ENCODE measurements at places on chromosomes 2 and 18.

GRCh38 chr18:58996131-58996641, 131.5 kb downstream of the ZNF532 start:
- no peak for DNase-seq

- no peak for DNase-seq
Measured at GRCh38 chr2:156305121-156305520, 27.4 kb downstream of the NR4A2 start.

DNA sequence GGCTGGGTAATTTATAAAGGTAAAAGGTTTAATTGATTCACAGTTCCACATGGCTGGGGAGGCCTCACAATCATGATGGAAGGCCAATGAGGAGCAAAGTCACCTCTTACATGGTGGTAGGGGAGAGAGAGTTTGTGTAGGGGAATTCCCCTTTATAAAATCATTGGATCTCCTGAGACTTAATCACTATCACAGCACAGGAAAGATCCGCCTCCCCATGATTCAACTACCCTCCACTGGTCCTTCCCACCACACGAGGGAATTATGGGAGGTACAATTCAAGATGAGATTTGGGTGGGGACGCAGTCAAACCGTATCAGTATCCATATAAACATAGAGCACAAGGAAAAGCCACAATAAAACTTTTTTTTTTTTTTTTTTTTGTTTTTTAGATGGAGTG, 172.6 kb upstream of the PIEZO2 start:
- DNase-seq: no peak

GRCh38 chr2:37654932-37655841, 16.3 kb downstream of the CDC42EP3 start:
- DNase-seq: no peak

- no peak for DNase-seq
Measured at GRCh38 chr2:107320881-107321280, 434.9 kb upstream of the ST6GAL2 start.

DNA sequence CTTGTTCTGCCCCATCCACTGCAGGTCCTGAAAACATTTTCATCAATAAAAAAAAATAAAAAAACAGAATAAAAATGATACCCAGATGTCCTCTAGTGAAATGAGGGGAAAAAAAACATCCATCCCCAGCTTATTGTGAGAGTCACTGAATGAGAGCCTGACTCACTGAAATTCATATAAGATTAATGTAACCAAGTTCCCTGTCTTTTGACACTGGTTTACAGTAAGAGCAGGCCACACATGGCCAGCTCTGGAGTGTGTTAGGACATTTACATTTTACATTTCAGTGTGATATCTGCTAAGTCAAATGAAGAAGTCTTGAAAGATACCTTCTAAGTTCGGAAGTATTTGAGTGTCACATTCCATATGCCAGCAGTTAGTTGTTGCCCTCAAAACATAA, 21.1 kb upstream of the IL18R1 start:
- no peak for DNase-seq

GRCh38 chr2:225137971-225138370, 95.7 kb upstream of the DOCK10 start:
- DNase-seq: no peak

GRCh38 chr2:131154647-131155046, 49.5 kb downstream of the PLEKHB2 start:
- DNase-seq: no peak

DNA sequence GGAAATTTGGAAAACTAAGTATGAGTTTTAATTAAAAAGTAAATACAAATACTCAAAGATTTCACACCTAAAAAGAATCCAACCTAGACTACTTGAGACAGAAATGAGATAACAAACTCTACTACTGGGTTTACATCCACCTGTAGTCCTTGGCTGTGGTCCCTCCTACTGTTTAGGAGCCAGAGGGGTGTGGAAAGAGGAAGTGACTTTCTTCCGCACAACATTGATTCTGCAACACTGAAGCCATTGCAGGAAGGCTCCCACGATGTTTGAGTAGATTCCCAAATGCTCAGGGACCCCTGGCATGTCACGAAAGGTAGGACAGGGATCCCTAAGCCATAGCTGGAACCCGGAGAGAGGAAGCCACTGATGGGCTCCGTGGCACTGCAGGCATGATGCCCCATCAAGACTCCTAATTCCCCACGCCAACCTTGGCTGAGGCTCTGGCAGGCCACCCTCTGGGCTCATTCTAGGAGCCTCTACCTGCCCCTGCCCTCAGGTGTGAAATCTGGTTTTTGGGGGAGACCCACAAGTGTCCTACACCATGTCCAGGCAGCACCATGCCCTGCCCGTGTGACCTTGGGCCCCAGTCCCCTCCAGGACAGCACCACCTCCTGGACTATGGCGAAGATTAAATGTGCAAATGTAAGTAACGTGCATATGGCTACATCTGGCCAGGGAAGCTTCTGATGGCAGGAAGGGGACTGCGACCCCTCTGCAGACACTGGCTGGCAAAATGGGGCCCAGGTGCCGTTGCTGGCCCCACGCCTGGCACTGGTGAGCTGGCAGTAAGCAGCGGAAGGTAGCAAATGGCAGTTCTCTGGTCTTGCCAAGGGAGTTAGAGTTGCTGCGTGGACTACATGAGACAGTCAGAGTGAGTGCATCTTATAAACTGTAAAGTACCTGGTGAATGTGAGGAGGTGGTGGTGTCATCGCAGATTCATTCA, 38.2 kb upstream of the MAL start:
- DNase-seq: no peak

GRCh38 chr2:148926981-148927401, 52.0 kb downstream of the KIF5C start:
- no peak for DNase-seq

DNA sequence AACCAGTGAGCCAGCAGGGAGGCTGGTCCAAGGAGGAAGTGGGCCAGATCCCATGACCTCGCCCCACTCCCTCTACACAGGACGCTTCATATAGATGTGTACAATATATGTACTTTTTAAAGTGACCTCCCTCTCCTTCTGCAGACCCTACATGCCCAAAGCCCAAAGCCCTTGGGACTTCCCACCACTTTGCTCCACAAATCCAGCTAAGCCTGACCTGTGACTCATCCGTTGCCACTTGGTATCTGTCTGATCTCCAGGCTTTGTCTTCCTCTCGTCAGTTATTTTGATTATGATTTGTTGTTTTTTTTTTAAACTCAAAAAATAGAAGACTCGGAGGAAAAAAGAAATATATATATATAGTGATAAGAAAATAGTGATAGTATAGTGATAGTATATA, 470.8 kb downstream of the KCNJ3 start:
- no peak for DNase-seq

DNA sequence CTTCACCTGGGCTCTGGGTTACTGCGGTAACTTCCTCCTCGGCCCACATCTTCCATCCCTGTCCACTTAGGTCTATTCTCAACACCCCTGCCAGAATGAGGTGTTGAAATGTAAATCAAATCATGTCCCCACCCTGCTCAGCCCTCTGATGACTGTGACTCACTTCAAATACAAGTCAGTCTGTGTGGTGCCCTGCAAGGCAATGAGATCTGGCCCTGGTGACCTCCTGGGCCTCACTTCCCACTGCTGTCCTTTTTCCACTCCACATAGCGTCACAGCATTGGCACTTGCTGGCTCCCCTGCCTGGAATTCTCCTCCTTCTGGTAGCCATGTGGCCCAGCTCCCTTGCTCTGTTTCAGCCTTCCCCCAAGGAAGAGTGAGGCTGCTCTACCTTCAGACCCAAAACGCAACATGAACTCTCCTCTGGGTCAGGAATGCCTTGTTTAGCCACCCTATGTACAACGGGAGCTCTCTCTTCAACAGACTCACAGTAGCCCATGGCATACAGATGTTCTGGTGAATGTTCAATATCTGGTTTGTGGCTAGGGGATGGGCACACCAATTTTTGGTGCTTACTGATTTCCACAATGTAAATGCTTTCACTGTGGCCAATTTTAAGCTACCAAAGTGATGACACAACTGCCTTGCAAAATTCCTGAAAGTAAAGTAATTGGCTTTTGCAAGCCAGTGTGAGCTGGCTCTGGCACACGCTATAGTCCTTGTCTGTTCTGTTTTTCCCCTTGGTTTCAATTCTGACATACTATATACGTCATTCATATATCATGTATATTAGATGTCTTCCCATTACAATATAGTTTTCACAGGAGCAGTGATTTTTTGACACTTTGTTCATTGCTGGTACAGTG, 550.3 kb upstream of the HS6ST1 start:
- no peak for DNase-seq

DNA sequence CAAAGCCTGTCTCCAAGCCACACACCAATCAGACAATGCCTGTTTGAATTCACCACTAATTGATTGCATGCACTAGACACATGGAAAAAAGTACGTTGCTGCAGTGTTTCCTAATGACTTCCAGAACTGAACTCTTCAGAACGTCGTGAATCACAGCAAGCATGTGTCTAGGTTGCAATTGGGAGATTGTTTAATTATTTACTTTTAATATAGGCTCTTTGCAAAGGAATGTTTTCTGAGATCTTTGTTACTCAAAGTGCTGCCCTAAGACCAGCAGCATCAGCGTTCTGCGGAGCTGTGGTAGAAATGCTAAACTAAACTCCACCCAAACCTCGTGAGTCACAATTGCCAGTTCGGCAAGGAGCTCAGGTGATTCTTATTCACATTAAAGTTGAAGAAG, 52.7 kb upstream of the CCDC68 start:
- DNase-seq: no peak

DNA sequence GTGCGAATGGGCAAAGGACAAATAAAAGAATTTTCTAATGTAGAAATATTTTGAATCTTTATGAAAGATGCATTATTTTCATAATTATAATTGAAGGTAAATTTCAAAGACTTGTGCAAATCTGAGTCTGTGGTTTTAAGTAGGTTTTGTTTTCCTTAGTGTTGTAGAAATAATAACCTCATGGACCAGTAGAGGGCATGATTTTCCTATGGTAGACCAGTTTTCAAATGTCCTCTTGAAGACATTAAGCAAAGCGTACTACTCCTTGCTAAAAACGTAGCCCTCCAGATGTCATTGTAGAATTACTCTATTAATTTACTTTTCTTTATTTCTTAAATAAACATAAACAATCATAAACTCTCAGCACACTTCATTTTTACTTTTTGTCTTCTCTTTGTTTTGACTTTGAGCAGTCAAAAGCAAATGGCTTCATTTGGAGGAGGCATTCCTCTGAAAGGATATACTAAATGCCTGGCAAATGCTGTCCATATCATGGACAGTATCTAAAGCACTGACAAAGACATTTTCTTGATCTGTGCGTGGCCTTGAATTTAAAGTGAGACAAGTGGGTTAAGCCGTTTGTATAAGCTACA, 85.8 kb upstream of the FAM237A start:
- DNase-seq: no peak

GRCh38 chr2:152012697-152013096, 86.1 kb downstream of the CACNB4 start:
- no peak for DNase-seq

DNA sequence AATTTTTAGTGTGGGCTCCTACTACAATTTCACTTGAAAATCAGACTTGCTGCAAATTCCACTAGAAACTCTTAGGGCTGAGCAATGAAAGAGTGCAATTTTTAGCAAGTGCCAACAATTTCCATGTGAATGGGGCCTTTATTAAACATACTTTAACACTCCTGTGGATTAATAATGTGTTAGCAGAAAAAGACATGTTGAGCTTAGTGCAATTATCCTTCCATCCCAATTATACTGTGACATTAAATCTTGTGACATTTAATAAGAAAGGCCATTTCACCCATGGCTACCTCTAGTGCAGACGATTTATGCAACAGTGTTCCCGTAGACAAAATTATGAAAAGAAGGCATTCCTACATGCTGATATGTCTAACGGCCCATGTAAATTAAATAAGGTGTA, 639.7 kb downstream of the STK39 start:
- no peak for DNase-seq

GRCh38 chr2:242011516-242011915, 142.0 kb downstream of the RTP5 start:
- no peak for DNase-seq

DNA sequence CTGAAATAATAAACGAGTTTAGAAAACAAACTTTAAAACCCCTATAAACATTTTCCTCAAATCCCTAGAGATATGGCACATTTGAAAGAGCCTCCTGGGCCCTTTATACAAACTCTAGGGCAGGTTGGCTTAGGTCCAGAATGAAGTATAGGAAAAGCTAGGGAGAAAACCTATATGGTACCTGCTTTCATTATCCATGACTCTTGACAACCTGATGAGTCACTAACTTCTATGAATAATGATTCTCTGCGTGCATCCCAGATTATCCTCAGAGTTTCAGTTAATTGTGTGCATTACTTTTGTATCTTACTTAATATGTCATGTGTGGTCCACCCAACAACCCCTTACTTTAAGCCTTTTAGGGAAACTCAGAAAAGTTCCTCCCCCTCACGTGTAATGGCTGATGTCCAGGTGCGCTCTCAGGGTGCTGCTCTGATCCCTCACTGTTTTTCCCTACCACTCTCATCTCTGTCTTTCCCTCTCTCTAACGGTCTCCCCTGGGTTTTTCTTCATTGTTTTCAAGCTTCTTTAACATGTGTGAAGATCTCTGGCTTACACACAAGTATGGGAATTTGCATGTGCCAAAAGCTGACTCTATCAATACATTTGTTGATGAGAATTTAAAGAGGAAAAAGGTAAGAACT, 78.5 kb downstream of the LRP1B start:
- no peak for DNase-seq
